RPMI8226 (cell line): ENCODE measurements at places on chromosomes 5 and 9.
A peak's percentile ranks its signal among the peaks of the same experiment; 100 is the strongest.

GRCh38 chr5:109483395-109483971, 73.7 kb upstream of the PJA2 start:
- DNase-seq: peak; percentile 54

- DNase-seq: no peak
These were observed 5.8 kb upstream of the SPATA31C2 start for GRCh38 chr9:88143957-88144625.

DNA sequence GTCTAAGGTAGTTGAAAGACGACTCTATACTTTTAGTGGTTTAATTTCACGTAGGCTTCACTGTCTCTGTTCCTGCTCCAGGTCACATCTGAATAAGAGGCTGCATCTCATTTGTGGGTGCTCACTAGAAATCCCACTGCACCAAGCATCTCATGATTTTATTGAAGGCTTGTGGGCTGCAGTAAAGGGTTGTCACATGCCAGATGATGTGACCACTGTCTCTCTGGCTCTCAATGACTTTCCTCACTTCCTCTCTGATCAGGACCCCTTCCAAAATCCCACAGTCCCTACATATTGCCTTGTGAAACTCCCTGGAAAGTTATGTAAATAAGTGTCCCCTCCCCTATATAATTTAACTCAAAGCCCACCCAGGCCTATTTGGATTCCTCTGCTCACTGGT, 8.9 kb upstream of the ZCCHC10 start:
- no peak for DNase-seq

GRCh38 chr5:90548069-90548593, 10.5 kb upstream of the ADGRV1 start:
- no peak for DNase-seq

DNA sequence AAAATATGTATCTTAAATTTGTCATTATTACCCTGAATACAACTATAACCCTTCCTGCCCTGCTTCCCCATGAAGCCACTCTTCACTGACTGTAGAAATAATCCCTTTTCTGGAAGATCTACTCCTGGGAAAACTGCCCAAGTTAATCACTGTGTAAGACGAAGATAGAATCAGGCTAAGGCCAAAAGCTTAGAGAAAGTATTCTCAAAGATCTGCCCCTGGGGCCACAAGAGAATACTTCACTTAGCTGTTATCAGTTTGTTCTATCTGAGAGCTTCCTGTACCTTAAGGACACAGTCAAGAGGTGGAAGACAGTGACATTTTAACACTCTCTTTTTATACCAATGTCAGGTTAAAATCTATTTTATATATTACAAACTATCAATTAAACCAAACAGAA, 33.8 kb downstream of the RNF145 start:
- DNase-seq: no peak

GRCh38 chr9:35716230-35716629, 15.8 kb downstream of the TLN1 start:
- DNase-seq: no peak

- no peak for DNase-seq
These were observed 9.5 kb downstream of the LPCAT1 start for GRCh38 chr5:1514027-1514818.

- DNase-seq: no peak
These were observed 892 bp downstream of the SMIM32 start for GRCh38 chr5:136192015-136192525.

DNA sequence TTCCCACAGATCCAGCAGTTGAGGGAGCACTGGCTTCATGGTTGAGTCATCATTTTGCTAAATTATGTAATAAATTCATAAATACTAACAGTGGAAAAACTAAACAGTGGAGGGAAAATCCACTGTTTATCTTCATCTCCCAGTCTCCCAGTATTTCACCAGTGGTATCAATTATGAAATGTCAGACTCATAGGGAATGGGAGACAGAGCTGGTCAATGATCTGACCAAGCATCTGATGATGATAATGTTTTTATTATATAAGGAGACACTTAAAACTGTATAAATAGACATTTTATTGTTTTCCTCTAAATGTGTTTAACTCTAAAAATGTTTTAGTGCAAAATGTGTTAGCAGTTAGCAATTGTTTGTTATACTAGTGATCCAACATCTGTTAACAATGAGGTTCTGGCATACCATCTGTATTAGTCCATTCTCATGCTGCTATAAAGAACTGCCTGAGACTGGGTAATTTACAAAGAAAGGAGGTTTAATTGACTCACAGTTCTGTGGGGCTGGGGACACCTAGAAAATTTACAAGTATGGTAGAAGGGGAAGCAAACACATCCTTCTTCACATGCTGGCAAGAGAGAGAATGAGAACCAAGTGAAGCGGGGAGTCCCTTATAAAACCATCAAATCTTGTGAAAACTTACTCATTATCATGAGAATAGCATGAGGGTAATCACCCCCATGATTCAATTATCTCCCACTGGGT, 11.8 kb upstream of the REEP5 start:
- DNase-seq: no peak

GRCh38 chr5:91128604-91129003, 254.5 kb downstream of the ARRDC3 start:
- no peak for DNase-seq

- DNase-seq: no peak
These were observed 75.5 kb upstream of the PRRC1 start for GRCh38 chr5:127441799-127442484.

DNA sequence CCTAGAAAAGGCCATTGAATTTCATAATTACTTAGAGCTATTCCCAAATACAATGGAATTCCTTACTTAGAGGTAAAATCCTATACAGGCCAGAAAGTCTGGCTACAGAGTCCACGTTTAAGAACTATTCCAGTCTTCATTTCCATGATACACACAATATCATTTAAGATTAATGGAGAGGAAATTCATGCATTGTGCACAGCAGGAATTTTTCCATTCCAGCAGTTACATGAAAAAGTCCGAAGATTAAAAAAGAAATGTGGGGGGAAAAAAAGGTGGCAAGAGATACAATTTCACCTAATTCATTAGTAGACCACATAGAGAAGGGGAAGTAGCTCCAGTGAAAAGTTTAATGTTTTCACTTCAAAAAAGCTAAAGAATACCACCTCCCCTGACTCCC, 63.1 kb downstream of the CHD1 start:
- no peak for DNase-seq

DNA sequence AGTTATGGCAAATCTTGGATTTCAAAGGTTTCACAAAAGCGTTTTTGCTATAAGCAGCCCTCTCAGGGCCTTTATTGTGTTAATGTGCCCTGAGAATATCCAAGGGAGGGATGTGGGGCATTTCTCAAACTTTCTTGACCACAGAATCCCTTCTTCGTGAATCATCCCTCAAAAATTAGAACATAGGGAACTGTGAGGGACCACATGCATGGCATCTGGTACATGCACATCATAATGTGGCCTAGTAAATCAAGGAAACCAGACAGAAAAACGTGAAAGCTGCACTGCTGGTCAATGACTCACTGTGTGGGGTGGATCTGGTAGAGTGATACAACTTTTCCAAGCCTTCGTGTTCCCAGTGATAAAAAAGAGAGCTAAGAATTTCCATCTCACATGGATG, 22.4 kb downstream of the DDX31 start:
- no peak for DNase-seq

DNA sequence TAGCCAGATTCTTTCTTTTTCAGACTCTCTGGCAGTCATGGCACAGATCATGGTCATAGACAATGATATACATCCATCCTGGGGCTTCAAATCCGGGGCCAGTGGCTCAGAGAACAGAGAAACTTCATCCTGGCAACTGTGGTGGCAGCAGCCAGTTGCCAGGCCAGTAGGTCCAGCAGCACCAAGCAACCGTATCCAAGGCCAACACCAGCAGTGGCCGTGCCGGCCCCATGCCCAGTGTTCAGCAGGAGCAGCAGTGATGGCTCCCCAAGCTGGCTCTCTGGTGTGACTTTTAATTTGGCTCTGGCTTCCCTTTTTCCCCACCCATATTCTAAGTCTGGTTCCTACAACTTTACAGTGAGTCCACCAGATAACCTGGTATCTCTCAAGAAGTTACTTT, 300.5 kb downstream of the DEPDC1B start:
- DNase-seq: no peak

DNA sequence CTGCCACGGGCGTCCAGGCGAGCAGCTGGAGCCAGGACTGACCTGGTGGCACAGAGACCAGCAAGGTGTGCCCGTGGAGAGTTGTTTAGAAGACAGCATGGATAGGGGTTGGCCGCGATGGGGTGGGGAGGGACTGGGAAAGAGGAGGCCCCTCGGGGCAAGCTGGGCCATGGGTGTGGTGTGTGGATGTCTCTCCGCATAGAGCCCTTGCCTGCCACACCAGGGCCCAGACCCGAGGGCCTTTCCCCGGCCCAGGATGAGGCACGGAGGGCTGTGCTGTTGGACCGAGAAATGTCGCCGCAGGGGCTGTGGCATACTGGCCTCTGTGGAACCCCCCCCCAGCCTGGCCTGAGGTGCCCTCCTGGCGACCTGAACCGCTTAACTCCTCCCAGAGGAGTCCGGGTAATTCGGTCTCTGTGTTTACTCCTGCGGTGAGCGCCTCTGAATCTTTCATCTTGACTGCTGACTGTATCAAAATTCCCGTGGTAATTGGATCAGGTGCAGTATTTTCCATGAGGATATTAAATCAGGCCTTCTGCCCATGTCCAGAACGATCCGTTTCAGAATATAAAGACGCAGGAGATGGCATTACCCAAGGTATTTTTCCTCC, 22.5 kb upstream of the LAMC3 start:
- no peak for DNase-seq

DNA sequence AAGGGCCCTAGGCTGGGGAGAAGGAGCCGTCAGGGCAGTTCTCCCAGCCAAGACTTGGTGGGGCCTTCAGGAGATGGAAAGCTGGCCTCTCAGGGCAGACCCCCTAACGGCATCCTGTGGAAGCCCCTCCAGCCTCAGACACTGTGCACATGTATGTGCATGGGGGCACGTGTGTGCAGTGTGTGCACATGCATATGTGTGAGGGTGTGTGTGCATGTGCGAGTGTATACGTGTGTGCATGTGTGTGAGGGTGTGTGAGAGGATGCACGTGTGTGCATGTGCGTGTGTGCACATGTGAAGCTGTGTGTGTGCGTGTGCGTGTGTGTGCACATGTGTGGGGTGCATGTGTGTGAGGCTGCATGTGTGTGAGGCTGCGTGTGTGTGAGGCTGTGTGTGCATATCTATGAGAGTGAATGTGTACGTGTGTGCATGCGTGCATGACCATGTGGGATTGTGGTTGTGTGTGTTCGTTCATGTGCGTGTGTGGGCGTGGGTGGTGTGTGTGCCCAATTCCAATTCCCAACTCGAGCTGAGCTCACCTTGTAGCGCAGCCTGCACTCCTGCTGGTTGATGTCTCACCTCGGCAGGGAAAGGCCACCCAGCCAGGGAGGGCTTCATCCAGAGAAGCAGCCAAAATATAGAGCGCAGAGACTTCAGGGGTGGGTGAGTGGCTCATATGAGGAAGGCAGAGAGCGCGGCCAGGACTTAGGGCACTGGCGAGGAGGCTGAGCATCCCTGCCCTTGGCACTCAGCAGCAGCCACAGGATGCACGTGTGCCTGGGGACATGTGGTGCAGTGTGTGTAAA, 142.7 kb upstream of the PPP1R26 start:
- peak; percentile 4 for DNase-seq
